ENCODE measurements at places on chromosomes 2 and 18.

DNA sequence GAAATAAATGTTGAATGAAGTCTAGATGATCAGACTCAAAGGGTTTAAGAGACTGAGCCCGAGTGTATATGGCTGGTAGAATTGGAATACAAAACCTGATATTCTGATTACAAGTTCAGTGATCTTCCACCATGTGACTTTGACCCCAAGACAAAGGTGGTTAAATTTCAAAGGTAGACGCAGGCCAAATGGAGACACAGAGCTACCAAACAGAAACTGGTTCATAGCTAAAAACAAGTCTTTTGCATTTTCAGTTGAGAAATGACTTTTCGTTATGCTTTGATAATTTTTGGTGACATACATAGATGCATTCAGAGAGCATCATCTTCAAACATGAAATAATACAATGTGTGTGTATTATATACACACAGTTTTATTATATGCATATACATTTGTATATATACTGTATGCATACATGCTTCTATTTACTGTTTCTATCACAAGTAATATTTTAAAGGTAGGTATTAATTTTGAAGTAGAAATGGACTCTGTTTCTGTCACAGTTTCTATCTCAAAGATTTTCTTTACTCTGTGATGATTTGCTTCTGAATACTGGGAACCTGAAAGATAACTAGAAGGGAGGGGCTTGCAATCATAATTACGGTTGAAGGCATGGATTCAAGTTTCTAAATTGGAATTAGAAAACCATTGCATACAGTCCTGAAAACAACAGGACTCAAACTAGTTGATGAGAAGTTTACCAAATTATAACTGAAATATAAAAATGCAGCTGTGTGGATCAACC lies 142.3 kb downstream of the ABCA12 start:
- DNase-seq = no peak

DNA sequence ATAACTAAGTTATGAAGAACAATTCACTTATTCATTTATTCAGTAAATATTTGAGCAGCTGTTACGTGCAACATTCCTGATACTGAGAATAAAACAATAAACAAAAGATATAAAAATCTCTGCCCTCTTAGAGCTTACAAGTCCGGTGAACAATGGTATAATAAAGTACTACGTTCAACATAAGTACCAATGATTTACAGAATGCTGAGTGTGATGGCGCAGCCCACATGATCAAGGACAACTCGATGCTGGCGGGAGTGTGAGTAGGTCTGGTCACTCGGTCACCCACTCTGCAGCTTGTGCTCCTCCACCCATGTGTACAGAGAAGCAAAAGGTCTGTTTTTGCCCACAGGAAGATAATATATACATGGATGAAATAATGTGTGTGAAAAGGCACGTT lies 254.3 kb downstream of the BCL11A start:
- DNase-seq = no peak

GRCh38 chr2:39523308-39524044 lies 86.4 kb upstream of the MAP4K3 start:
- no peak for DNase-seq

- DNase-seq = no peak
Observed at GRCh38 chr2:69376403-69376802, 10.6 kb downstream of the GFPT1 start.

DNA sequence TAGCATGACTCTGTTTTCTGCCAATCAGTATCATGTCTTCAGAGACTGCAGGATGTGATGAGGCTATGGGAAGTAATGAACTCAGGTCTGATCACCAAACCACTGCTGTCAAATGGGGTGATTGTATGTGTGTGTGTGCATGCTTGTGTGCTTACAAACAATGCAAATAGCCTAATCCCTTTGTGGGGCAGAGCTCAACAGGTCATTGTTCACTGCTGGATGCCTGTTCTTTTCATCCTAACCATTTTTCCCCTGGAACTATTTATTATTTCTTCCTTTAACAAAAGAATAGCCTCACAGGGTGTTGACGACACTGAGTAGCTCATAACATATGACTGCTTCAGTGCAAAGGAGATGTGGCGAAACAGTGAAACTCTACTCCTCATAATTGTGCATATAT lies 55.9 kb downstream of the NXPH2 start:
- no peak for DNase-seq
